ENCODE measurements at places on chromosomes 7 and 10.

- no peak for DNase-seq
Measured at GRCh38 chr10:106136175-106136574, 1028.3 kb downstream of the SORCS1 start.

DNA sequence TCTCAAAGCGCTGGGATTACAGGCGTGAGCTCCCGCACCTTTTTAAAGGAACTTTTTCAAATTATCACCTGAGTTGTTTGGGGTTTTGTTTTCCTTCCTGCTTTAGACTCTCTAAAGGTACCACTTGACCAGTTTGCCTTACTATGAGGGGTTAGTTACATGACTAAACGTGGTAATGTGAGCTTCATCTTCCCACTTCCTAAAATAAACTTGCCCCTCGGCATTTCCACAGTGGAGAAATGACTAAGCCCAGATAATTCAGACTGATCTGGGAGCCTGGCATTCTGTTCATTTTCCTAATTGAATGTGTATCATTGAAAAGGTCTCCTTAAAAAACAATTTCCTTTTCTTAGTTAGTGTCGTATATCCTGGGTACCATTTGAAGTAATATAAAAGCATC, 163.4 kb downstream of the PLXDC2 start:
- DNase-seq: no peak

DNA sequence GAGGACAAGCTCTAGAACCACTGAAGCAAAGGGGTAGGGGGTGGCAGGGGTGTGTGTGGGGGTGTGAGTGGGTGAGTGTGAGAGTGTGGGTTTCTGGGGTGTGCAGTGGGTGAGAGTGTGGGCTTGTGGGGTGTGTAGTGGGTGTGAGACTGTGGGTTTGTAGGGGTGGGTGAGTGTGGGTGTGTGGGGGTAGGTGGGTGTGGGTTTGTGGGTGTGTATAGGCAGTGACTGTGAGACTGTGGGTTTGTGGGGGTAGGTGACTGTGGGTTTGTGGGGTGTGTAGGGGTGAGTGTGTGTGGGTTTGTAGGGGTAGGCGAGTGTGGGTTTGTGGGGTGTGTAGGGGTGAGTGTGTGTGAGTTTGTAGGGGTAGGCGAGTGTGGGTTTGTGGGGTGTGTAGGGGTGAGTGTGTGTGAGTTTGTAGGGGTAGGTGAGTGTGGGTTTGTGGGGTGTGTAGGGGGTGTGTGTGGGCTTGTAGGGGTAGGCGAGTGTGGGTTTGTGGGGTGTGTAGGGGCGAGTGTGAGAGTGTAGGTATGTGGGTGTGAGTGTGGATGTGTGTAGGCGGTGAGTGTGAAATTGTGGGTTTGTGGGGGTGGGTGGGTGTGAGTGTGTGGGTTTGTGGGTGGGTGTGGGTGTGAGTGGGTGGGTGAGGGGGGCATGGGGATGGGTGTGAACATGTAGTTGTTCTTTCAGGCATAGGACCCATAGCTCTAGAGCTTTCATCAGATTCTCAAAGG, 8.8 kb downstream of the NOS3 start:
- DNase-seq: no peak

- DNase-seq: no peak
Measured at GRCh38 chr7:130154501-130155317, 50.5 kb downstream of the TMEM209 start.

DNA sequence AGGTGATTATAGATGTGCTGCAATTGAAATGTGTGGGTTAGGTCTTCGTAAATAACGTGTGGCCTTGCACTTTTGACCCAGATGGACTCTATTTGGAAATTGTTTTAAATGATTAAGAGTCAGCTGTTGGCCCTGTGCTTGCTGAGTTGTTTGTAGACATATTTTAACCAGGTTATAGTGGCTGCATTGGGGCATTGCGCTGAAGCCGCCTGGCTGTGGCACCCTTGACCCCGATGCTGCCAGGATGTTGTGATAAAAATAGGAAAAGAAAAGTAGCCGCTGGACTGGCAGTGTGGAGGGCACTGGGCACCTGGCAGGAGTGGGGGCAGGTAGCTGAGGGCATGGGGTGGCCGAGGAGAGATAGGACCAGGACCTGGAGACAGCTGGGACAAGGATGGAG, 13.4 kb downstream of the LRRC27 start:
- no peak for DNase-seq

DNA sequence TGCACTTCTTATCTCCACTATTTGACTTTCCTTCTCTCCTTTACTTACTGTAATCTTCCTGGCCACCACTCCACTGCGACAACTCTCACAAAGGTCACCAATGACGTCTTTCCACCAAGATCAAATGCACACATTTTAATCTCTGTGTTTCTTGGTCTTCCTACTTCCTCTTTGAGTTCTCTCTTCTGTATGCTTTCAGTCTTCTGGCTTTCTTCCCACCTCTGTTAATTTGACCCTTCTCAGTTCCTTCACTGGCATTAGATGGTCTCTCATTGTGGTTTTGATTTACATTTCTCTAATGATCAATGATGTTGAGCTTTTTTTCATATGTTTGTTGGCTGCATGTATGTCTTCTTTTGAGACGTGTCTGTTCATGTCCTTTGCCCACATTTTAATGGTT, 31.9 kb downstream of the FAM107B start:
- DNase-seq: no peak

All from nucleus accumbens (tissue), 56 donors.